ENCODE measurements at places on chromosomes 12 and 14.

DNA sequence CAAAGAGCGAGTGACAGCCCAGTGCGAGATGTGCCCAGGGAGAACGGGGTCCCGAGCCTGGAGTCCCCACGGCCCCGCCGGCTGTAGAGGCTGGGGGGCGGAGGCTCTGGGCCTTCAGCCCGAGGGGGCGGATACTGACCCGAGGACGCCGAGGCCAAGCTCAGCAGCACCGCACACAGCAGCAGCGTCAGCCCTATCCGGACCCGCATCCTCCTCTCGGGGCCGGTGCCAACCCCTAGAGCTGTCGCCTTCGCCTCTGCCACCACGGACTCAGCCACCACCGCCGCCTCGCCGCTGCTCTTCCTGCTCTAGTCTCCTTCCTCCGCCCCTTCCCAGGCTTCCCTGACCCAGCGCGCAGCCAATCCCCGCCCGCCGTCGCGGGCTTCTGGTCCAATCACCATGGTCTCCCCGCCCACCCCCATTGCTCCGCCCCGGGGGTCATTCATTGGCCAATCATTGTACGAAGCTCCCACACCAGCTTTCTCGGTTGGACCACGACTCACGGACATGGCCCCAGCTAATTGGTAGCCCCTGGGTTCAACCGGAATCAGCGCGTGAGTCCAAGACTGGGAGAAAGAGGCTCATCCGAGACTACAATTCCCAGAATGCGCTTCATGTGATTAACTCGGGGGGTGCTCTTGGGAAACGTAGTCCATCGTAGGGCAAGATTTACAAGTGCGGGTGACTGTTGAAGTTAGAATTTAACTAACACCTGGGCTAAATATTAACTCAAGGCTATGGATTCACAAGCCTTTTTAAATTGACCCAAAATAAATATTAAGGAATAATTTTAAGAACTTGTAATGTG is at the start of gene SEL1L:
Gene SEL1L, minus strand, starts transcription at position 318 of the 808 bp plus-strand sequence. Its CDS starts 109 bp downstream, at position 209.
- DNase-seq: peak; percentile 100

DNA sequence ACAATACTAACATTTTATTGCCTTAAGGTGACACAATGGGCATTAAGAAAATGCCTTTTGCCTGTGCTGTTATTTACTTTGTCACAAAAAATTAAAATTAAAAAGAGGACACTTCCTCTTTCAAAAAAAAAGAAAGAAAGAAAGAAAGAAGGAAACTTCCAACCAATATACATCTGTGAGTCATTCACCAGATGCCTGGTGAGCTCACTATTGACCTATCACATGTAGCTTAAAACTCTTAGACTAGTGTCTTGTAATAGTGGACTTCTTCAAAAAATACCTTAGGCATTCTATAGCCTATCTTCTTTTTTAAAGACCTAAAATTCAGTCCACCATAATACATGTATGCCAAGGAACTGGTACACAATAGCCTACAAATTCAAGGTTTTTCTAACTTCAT is 4.9 kb upstream of the SOX5 start:
- DNase-seq: no peak

DNA sequence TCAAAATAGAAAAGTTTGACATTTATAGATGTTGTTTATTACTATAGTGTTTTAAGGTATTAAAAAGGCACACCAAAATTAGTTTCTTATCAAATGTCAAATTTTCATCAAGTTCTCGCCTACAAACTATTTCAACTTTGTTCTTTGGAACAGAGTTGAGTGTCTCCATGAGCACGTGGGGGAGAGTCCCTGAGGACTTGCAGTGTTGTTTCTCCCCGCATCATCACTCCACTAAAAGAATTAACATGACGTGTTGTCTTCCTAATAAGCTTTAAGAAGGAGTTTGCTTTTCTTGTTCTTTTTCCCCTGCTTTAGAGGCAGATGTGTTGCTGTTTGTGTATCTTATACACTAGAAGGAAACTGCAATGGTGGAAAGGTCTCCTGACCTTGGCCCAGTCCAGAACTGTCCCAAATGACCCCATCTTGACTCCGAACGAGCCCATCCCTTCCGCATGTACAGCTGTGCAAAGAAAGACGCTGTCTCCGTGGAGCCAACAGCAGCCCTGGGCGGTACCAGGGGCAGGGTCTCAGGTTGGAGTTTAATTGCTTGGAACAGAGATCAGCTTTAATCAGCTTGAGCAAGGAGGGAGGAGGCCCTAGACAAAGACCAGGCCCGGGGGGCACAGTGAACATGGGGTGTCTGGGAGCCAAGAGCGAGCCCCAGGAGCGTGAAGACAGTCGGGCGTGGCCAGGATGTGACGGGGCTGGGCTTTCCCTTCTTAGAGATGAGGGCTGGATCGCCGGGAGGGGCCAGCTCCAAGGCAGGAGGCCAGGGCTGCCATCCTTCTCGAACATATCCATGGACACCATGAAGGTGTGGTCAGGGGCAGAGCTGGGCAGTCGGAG is 215.4 kb upstream of the RTL1 start:
- DNase-seq: no peak

DNA sequence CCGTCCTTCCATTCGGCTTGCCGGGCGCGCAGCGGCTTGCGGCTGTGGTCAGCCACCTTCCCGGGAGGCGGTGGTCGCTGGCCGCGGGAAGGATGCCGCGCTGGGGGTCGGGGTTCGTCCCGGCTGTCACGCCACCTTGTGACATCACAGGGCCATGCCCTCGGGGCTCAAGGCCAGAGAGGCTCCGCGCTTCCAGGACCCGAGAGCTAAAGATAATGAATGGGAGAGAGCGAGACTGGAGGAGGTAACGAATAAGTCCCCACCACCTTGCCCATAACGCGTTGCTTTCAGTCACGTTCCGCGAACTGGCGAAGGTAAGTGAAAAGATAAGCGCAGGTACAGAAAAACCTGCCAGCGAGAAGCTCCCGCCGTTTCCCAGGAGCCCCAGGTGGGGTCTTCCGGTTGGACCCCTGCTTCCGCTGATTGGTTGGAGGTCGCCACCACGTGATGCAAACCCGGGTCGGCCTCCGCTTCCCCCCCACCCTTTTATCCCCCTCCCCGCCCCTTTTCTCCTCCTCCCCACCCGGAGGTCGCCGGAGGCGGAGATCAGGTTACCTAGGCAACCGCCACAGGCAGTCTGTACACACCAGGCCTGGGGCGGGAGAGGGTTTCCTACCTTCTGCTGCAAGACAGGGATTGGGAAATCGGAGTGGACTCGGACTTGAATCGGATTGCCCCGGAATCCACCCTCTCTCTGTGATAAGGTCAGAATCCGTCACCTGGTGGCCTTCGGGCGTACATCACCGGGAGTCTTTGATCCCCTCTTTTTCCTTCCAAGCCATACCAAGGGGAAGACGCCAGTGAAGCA is at the start of gene LRRC9:
Gene LRRC9, plus strand, starts transcription at position 575 of the 808 bp plus-strand sequence.
- peak; percentile 65 for DNase-seq

- DNase-seq: no peak
Measured at GRCh38 chr12:96350982-96351381, 49.3 kb downstream of the CDK17 start.

GRCh38 chr12:120741476-120742421 is 16.1 kb downstream of the ACADS start:
- DNase-seq: no peak

DNA sequence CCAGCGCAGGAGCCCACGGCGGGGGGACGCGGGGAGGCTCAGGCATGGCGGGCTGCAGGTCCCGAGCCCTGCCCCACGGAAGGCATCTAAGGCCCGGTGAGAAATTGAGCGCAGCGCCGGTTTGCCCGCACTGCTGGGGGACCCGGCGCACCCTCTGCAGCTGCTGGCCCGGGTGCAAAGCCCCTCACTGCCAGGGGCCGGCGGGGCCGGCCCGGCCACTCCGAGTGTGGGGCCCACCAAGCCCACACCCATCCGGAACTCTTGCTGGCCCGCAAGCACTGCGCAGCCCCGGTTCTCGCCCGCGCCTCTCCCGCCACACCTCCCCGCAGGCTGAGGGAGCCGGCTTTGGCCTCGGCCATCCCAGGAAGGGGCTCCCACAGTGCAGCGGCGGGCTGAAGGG is 8.5 kb upstream of the TSPAN8 start:
- no peak for DNase-seq

GRCh38 chr12:29004936-29005304 is 144.2 kb upstream of the FAR2 start:
- DNase-seq: no peak

GRCh38 chr14:90398315-90398839 is 1.5 kb downstream of the CALM1 start:
- DNase-seq: peak; percentile 87

- DNase-seq: no peak
Measured at GRCh38 chr14:28830115-28830534, 63.5 kb downstream of the FOXG1 start.

GRCh38 chr12:85352016-85352415 is 72.0 kb downstream of the ALX1 start:
- no peak for DNase-seq

DNA sequence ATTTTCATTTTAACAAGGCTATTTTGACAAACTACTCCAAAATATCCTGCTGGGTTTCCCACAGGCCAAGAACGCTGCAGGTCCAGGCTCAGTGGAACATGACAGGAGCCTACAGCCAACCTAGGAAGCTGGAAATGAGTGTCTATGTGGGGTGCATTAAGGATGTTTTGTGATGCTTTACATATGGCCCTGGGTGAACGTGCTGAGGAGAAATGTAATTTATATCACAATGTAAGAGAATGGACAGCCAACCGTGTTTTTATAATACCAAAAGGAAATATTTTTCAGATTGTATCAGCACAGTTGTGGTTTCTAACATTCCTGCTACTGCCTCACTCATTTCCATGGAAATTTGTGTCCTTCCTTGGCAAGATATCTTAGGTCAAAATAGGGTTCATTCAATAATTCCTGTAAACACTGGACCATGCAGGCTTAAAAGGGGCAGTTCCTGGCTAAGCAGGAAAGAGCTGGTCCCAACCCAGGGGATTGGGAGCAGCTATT is 51.5 kb downstream of the ST8SIA1 start:
- no peak for DNase-seq

GRCh38 chr14:68395604-68396003 is 397.3 kb downstream of the ZFP36L1 start:
- DNase-seq: no peak

DNA sequence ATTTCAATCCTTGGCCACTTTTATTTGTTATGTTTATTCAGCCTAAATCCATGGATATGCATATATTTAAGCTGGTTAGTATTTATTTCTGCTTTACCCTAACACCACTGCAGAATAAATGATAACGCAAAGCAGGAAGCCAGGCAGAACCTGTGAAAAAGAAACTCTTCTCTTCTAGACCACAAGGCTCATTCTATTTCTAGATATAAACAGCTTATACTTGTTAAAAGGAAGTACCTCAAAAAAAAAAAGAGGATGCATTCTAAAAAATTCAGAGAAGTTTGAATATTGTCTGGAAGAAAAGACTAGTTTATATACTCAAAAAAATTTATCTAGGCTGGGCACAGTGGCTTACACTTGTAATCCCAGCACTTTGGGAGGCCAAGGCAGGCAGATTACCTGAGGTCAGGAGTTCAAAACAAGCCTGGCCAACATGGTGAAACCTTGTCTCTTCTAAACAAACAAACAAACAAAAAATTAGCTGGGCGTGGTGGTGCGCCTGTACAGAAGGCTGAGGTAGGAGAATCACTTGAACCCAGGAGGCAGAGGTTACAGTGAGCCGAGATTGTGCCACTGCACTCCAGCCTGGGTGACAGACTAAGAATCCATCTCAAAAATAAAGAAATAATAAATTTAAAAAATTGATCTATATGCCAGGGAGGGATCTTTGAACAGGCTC is 55.8 kb downstream of the GALNT4 start:
- DNase-seq: no peak

- DNase-seq: no peak
Measured at GRCh38 chr12:66944365-66944764, 265.5 kb upstream of the GRIP1 start.

DNA sequence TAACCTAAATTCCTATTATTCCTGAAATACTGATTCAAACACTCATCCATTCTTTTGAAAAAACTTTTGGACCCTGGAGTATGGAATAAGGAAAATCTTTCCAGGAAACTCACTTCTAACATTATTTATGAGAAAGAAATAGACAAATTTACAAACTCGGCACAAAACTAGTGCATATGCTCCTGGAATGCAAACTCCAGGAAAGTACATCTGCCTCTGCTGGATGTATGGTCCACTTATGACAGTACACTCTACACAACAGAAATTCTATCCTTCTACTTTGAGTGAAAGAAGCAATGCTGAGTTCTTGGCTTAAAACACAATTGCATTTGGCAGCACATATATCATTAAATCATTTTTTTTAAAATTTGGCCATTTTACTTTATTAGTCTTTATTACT is 700.5 kb upstream of the STXBP6 start:
- no peak for DNase-seq

GRCh38 chr14:77087631-77088030 is 10.4 kb upstream of the CIPC start:
- no peak for DNase-seq

DNA sequence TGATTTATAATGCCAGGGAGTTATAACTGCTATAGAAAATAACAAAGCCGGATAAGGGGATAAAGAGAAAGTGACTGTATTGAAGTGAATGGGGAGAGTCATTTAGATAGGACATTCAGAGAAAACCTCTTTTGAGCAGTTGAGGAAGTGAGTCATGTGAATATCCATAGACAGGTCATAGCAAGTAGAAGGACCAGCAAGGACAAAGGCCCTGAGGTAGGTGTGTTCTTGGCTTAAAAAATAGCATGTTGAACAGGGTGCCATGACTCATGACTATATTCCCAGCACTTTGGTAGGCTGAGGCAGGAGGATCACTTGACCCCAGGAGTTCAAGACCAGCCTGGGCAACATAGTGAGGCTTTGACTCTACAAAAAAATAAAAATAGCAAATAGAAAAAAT is 51.5 kb upstream of the RAP1B start:
- DNase-seq: no peak

DNA sequence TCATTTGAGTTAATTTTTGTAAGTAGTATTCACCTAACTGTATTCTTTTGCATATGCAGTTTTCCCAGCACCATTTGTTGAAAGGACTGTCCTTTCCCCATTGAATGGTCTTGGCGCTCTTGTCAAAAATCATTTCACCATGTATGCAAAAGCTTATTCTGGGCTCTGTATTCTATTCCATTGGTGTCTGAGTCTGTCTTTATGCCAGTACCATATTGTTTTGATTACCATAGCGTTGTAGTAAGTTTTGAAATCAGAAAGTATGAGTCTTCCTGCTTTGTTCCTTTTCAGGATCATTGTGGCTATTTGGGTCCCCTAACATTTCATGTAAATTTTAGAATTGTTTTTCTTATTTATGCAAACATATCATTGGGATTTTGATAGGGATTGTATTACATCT is 508.7 kb upstream of the RGS6 start:
- DNase-seq: no peak

DNA sequence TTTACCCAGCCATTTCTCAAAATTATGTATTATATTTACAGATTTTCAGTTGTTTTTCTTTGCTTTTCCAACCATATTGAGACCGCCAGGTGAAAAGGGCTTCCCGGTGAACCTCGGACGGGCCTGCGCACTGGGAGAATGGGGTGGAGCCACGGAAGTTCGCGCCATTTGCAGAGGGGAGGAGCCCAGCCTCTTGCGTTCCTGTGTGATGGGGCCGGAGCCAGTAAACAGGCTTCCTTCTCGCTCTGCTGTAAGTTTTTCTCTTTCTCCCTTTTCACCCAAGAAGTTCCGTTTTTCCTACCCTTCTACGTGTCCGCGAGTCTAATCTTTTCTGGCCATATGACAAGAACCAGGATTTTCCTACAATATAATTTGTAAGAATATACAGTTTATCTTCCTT is 1108.8 kb upstream of the SEL1L start:
- DNase-seq: no peak

All from naive thymus-derived CD8-positive, alpha-beta T cell (primary cell).